ENCODE measurements at places on chromosomes 7 and 10.

GRCh38 chr7:55063633-55064032, 44.8 kb downstream of the EGFR start:
- DNase-seq: no peak

GRCh38 chr7:131365838-131366237, 38.2 kb downstream of the MKLN1 start:
- DNase-seq: no peak

DNA sequence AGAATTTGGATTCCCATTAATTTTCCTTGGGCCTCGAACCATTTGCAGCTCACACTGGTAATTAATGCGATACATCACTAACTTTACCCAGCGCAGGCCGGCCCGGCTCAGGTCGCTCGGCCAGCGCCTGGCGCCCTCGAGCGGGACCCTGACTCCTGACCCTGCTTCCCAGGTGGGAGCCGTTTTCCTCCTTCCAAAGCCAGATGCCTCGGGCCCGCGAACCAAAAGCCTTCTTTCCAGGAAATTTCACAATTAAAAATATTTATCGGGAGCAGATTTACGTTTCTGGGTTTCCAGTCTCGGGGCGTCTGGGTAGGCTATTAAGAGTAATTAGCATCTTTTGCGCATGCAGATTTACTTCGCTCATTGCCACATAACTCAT, 12.2 kb downstream of the LBX1 start:
- DNase-seq: no peak

DNA sequence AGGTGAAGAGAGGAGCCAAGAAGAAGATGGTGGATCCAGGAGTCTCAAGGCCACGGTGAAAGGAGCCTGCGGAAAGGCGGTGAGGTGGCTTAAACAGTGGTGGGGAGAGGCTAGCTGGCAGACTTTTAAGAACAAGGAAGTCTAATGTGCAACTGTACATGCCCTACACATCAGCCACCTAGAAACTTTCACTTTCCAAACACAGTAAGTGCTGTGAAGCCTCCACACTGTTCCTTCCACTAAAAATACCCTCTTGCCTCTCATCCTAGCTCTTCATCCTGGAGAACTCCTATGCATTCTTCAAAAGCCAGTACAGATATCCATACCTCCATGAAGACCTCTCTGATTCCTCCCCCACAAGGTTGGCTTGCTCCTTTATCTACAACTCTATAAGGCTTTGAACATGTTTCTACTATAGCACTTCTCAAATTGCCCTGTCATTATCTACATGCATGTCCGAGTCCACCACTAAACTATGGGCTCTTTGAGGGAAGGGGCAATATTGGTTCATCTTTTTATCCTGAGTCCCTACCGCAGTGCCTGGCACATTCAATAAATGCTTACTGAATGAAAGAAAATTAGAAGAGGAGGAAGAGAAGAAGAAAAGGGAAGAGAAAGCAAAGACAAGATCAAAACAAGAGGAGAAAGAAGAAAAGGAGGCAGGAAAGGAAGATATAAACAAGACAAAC, 54.2 kb downstream of the DNAJC12 start:
- DNase-seq: no peak

DNA sequence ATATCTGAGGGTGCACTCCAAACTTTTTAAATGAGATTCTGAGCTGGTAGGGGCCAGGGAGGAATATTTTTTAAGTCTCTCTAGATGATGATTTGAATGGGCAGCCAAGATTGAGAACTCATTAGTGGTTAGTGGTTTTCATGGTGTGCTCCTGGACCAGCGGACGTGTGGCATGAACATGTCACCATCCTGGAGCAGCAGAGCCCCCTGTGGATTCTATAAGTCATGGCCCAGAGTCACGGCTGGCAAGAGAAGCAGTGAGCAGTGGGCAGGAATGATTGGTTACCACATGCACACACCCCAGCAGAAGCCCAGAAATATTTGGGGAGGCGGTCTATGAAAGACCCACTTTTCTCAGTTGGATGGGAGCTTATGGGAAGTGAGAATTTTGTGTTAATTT, 21.2 kb upstream of the UCN3 start:
- DNase-seq: no peak

DNA sequence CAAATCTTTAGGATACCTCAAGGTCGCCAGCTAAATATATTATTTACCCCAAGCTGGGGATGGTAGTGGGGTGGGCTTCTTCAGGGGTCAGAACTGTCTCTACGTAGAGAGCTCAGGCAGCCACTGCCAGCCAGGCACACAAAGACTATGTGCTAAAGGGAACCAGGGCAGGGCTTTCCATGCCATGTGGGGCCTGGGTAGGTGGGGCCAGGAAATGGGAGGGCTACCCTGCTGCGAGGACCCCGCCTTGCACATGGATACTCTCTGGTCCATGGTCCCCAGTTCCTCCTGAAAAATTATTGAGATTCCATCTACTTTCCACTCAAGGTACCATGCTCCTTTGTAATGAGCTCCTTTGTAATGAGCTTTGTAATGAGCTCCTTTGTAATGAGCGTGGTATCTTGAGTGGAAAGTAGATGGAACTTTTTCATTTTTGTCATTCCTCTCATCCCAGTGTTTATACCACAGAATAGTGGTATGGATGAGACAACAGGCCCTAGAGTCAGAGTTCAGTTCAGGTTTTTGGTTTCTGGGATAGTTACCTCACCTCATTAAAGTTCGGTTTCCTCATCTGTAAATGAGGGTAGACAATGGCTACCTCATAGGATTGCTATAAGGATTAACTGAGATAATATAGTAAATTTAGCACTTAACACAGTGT, 5.8 kb downstream of the SYNPO2L start:
- no peak for DNase-seq

- no peak for DNase-seq
Observed at GRCh38 chr7:44461387-44461786, 29.1 kb downstream of the NUDCD3 start.

DNA sequence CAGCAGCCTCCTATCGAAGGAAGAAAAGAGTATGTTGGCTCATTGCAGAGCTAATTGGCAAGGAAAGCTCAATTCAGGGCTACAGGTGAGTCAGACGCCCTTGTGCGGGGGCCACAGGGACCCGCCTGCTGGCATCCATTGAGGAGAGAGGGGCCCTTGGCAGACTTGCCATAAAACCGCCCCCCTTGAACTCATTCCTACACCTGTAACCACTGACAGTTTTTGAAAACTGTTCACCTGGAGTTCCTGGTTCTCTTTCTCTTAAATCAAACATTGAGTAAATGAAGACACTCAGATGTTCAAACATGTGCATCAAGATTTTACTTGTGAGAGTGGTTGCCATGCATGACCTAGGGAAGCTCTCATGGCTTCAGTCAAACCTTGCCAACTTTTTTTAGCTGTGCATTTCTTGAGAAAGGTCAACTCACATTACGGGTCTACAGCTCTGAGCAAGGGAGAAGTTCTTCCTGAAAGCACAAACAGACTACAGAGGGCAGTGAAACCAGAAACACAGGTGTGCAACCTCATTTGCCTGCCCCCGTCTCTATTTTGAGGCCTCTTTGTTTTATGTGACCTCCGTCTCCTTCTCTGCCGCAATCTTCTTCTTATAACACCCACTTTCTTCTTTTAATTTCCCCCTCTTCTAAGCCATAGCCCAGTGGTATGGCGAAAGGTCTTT, 87.8 kb downstream of the TBXAS1 start:
- DNase-seq: no peak
